ENCODE measurements at places on chromosomes 1 and 21. TPM values are rescaled to one million over a fixed set of nuclear protein-coding genes. Genes with fewer than 3 reads are reported as not detected.

DNA sequence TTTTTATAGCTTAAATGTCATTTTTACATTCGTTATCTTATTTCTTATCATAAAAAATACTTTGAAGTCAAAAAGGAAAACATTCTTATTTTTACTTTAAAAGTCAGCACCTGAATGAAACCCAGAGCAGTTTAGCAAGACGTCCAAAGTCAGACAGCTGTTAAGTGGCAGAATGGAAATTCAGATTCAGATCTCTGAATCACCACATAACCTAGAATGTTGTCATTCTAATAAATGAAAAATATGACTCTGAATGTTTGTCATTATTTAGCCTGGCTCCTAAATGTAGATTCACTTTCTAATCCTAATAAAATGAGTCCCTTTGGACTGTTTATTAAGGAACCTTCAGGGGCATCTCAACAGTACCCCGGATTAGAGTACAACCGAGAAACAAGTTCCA, 75.2 kb upstream of the RGS7 start:
- no peak for DNase-seq

DNA sequence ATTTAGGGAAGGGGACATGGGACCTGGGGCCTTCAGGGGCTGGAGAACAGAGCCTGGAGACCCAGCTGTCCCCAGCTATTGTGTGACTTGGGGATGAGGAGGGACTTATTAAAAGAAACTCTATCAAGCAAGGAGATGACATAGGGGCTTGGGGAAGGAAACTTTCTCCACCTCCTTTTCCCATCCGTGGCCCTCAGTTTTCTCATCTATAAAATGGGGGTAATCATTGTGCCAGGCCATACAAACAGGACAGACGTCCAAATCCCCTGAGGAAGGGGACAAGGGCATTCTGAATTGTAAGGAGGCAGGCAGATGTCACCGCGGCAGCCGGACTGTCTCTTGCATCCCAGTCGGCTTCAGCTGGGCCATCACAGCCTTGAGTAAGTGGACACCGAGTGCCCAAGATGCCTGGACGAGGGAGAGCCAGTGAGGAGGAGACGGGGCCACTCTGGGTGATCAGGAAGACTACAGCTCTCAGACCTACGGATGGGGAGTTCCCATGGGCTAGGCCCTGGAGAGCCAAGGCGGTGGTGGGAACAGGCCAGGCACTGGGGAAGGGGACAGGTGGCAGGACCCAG, 1.9 kb downstream of the FBXO2 start:
- DNase-seq = peak; percentile 91

GRCh38 chr1:228064296-228064695, 18.2 kb upstream of the ARF1 start:
- peak; percentile 47 for DNase-seq

DNA sequence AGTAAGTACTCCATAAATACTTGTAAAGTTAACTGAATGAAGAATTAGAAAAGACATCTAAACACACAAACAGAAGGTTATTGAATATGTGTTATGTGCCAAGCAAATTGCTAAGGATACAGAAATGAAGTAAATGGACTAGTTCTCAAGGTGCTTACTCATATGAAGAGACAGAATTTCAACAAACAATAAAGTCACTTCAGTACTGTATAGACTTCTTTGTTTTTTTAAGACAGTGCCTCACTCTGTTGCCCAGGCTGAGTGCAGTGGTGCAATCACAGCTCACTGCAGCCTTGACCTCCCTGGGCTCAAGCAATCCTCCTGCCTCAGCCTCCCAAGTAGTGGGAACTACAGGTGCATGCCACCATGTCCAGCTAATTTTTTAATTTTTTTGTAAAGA, 57.3 kb downstream of the SERBP1 start:
- DNase-seq = peak; percentile 45

The BSND gene
- total RNA-seq = not detected
